ENCODE measurements at places on chromosomes 7 and 10.

- DNase-seq = no peak
Measured at GRCh38 chr7:131061818-131062217, 265.9 kb upstream of the MKLN1 start.

- peak; percentile 17 for DNase-seq
Measured at GRCh38 chr7:139871331-139871730, 42.3 kb downstream of the TBXAS1 start.

DNA sequence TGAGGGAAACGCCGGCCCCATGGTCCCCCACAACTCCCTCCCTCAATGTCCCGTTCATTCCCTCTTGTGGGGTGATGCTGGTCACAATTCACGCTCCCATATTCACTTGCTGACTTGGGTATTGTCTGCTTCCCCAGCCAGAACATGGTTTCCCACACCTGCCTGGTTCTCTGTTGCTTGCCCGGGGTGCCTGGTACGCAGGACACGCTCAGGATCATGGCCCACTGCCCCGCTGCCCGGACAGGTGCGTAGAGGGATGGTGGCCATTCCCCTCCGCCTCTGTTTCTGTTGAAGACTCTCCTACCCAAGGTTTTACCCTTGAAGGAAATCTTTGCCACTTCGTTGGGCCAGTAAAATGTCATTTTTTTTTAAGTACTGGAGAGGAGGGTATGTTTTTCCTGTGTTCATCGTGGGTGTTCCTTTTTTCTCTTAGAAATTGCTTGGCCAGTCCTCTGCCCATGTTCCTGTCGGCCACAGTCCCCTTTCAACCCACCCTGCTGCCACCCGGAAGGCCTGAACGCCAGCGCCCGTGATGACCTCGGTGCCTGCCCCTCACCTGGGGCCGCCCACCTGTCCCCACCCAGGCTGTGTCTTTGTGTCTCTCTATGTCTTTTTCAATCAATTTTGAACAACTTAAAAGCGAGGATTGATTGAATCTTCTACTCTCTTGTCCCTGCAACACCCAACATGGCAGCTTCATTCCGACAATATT lies 38.2 kb downstream of the FOXL3 start:
- DNase-seq = no peak

- DNase-seq = no peak
Measured at GRCh38 chr10:126169899-126170298, 218.4 kb downstream of the ADAM12 start.

DNA sequence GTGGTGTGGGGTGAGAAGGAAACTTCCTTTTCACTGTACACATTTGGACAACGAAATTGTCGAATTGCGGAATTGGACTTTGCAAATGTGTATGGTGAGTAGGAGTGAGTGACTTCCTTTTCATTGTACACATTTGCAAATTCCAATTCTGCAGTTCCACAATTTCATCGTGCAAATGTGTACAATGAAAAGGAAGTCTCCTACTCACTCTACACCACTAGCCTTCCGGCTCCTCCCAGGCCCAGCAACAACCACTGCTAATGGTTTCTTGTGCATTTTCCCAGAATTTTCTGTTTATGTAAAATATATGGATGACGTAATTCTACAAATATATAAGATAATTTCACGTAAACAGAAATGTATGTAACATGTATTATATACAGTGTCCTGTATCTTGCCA lies 118.5 kb downstream of the ARL4A start:
- DNase-seq = no peak

DNA sequence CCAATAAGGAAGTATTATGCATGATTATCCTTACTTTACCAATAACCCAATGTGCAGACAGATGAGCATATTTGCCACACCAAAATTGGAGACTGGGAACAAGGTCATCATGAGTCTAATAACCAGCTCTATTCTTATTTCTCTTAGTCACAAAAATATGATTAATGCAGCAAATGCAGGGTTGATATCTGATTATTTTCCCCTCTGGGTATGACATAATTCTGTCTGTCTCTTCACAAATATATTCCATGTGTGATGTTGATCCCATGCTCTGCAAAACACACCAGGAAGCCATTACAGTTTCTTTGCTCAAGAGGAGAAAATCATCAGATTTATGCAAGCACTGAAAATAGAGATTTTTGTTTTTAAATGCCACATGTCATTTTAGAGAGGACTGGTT lies 196.5 kb upstream of the DGKB start:
- no peak for DNase-seq

- no peak for DNase-seq
Measured at GRCh38 chr7:103336761-103337160, 7.8 kb downstream of the DNAJC2 start.

DNA sequence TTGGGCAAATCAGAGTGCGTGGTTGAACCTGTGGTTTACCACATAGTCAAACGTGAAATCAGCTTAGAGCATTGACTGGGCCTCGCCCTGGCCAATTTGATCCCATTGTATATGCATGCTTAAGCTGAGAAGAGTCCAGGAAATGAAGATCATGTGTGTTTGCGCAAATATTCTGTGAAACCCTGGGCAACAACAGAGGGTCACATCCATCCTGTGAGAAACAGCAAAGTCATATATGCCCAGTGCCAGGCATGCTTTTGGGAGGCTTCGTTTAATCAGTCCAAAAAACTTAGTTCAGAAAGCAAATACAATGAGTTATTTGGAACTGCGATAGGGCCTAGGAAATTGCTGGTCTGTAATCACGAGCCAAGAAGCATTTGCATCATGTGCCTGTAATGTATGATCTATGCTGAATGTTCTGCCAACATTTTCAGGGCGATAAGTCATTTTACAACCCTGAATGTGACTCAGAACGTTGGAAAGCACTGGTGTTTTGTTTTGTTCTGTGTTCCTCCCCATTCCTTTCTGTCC lies 412.1 kb upstream of the CELF2 start:
- DNase-seq = peak; percentile 16

DNA sequence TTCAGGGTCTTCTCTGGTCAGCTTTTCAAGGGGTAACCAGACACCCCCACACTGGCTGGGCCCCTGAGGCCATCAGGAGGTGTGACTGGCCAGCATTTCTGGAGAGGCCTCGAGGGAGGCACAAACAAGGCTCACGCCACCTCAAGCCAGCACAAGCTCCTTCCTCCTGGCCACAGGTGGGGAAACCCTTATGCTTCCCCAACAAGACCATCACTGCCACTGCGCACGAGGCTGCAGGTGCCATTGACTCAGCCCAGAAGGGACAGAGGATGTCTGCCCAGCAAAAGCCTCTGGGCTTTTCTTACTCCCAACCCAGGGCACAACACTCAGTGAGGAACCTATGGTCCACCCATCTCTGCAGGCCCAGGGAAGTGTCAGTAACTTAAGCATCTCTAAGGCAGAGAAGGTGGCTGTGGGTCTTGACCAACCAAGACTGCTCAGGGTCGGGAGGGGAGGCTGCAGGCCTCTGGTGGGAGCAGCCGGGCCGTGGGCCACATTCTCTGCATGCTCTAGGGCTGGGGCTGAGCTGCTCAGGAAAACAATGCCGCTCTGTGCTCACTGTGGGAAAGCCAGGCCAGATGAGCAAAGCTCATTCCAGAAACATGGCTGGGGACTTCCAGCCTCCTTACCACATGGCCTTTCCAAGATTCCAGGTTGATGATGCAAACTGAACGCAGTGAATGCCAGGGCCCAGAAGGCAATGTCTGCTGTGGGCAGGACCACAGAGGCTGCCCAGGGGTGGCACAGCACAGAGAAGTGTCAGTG lies 24.2 kb upstream of the RASSF4 start:
- peak; percentile 85 for DNase-seq

- DNase-seq = no peak
Measured at GRCh38 chr10:100741378-100742075, 3.9 kb upstream of the PAX2 start.

GRCh38 chr10:839550-840205 lies 91.8 kb downstream of the LARP4B start:
- DNase-seq = no peak

DNA sequence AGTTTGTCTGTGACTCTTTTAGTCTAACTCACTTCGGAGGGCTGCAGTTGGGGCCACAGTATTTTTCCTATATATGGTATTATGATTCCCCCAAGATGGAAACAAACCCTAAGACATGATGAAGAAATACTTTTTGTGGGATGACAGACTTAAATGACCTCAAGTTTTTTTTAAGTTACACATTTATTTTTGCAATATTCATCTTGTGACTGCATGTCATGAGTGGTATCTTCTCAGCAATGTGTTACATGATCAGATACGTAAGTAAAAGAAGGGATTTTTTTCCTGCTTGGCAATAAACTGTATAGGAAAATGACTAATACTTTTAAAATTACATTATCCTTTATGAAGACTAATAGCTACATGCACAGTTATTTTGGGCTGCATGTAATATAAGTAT lies 57.8 kb downstream of the OR13A1 start:
- DNase-seq = no peak

DNA sequence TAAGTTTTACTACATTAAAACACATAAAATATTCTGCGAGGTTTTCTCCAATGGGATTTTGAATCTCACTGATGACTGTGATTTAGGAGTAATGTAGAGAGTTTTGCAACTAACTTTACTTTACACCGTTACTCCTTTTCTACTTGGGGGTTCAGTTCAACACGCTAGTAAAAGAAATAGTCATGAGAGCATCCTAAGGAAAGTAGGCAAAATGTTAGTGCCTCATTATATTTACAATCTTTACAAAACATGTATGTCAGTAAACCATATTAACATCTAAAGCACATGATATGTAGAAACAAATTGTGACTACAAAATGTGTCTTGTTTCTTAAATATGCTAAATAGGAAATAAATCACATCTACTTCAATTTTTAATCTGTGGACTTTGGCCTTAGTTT lies 6.0 kb downstream of the MEOX2 start:
- no peak for DNase-seq

- DNase-seq = no peak
Measured at GRCh38 chr10:132058111-132058745, 7.5 kb upstream of the JAKMIP3 start.

GRCh38 chr7:15525652-15526263 lies 36.1 kb downstream of the AGMO start:
- DNase-seq = no peak

DNA sequence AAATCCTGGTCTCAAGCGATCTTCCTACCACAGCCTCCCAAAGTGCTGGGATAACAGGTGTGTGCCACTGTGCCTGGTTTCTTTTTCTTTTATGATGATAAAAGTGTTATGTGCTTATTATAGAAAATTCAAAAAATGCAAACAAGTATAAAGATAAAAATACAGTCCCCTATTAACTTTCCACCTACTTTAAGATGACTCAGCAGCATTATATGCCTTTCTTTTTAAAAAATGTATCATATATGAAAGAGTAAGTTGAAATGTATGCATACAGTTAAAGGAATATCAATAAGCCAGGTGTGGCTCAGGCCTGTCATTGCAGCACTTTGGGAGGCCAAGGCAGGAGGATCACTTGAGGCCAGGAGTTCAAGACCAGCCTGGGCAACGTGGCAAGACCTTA lies 216.9 kb upstream of the GALNT17 start:
- no peak for DNase-seq

Measured in AG04449 (cell line).